ENCODE measurements at places on chromosomes 4 and X. TPM values are rescaled to one million over a fixed set of nuclear protein-coding genes. Genes with fewer than 3 reads are reported as not detected.

DNA sequence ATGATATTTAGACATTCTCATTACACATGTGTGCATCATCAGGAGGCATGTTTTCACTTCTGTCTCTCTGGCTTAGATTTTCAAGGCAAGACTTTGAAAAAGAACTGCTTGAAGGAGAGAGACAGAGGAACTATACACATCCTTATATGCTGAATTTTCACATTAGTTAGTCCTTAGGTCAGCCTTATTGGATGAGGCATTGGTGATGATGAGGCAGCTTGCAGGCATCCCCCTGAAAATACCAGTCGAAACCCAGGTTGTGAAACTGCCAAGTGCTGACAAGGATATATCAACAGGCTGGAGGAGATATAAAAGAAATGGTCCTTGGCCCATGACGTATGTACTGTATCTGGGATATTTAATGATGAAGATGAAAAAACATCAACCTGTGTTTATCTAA lies 297.2 kb upstream of the AADAT start:
- no peak for DNase-seq

- no peak for DNase-seq
Measured at GRCh38 chr4:21248331-21248730, 548.1 kb downstream of the PACRGL start.

Gene XAGE1A
- not detected for polyA plus RNA-seq

Gene FAM47E
- 0.19 TPM for polyA plus RNA-seq

DNA sequence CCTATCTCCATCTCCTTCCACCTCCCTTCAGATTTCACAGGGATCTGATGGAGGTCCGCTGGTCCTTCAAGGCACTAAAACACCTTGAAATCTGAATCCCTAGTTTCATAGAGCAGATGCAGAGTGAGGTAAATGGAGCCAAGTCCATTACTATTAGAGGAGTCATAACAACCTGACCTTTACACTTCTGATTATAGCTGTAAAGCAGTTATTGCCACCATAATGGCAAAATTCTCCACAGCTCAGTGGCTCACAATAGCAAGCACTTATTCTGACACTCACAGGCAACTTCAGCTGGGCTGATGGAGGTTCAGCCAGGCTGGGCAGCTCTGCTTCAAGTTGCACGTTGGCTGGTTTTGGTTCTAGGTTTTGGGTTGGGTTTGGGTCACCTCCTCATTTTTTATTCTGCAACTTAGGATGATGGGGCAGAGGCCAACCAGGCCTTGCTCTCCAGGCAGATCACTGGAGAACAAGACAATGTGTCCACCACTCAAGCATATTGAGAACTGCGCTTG lies 51.4 kb upstream of the LRAT start:
- no peak for DNase-seq

Measured in GM12878 (cell line).